Left ventricle myocardium inferior (tissue), 1 donor: ENCODE measurements at places on chromosomes 11 and 22. TPM values are rescaled to one million over a fixed set of nuclear protein-coding genes. Genes with fewer than 3 reads are reported as not detected.
A peak's percentile ranks its signal among the peaks of the same experiment; 100 is the strongest.

TREH gene
- total RNA-seq, result not detected

- DNase-seq, result no peak
These were observed 90.7 kb downstream of the C11orf87 start for GRCh38 chr11:109512680-109513079.

- DNase-seq, result no peak
These were observed 735.9 kb downstream of the NTM start for GRCh38 chr11:132106096-132106982.

- peak; percentile 32 for DNase-seq
These were observed 404.5 kb downstream of the LARGE1 start for GRCh38 chr22:33515795-33516194.
